Fibroblast of the aortic adventitia (primary cell): ENCODE measurements at places on chromosomes 1 and 21. TPM values are rescaled to one million over a fixed set of nuclear protein-coding genes. Genes with fewer than 3 reads are reported as not detected.
A peak's percentile ranks its signal among the peaks of the same experiment; 100 is the strongest.

GRCh38 chr1:84327830-84328229 lies 26.3 kb downstream of the SAMD13 start:
- DNase-seq, result no peak

DNA sequence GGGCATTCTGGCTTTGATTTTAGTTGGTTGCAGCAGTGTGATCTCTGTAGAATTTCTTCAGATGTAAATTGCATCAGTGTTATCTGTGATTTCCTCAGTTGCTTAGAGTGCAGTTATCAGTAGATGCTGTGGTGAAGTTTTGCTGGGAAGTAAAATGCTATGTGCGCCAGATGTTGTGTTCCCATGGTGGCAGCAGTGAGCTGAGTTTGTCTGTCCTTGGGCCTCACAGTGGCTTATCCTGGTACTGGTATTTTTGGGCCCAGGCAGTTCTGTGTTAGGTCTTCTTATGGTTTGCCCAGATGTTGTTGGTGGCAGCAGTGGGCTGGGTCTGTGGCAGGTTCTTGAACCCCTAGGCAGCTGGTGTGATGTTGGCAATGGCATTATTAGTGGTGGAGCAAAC lies 1242.1 kb downstream of the PLA2G4A start:
- DNase-seq, result no peak

DNA sequence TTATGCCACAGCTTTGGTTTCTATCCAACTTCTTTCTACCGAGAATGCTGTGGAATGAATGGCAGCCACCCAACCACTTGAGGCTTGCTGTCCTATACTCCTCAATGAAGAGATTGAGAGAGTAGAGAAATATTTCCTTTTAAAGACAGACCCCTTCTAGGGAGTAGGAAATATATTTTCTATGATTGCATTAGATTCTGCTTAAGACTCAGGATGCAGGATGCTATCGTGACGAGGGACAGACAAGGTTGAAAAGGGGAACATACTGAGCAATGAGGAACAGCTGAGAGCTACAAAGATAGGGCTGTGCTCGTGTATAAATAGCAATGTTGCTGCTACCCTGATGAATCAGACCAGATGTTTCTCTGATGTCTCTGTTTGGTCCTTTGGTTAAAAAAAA lies 7.1 kb upstream of the RASAL2 start:
- DNase-seq, result peak; percentile 68

- no peak for DNase-seq
Measured at GRCh38 chr21:44379515-44379848, 26.1 kb downstream of the TRPM2 start.

GRCh38 chr1:178232949-178233348 lies 139.0 kb downstream of the RASAL2 start:
- DNase-seq, result peak; percentile 39

DNA sequence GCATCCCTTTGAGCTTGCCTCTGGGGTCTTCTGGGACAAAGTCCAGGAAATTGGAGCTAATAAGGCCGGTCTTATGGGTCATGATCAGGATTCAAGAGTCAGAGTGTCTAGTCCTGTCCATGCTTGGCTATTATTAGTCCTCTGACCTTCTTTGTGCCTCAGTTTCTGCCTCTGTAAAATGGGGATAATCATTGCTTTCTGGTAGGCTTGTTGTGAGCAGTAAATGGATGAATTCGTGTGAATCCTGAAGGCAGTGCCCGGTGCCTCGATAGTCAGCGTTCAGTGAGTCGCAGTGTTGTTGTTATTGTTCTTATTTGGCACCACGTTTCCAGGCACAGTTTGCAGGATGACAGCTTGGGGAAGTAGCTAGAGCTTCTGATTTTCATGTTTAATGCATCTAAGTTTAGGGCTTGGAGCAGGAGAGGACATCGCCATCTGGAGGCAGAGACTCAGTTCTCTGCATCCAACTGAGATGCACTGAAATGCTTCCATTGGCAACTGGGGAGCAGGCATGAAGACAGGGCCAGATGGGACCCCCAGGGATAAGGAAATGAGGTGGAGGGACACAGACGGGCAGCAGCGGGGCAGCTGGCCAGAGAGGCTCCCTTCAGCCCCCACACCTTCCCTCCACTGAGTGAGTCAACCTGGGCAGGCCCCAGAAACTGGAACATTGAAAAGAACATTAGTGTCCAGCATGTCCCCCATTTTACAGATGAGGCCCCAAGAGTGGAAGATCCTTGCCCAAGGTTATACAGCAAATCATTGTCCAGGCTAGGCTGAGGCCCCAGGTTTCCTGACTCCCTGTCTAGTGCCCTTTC lies 160.3 kb downstream of the PTPRU start:
- peak; percentile 23 for DNase-seq

CD2 gene
- total RNA-seq, result 0.65 TPM in 1 of 2 replicates, not detected in the other

- peak; percentile 58 for DNase-seq
Measured at GRCh38 chr1:84598418-84598817, 24.2 kb upstream of the CTBS start.
